ENCODE measurements at places on chromosomes 6 and 20.

- DNase-seq: no peak
- no peak overlapping the region for H3K4me3 ChIP-seq
- no peaks in the 10 kb centered on the region for H3K27me3 ChIP-seq
- H3K27ac ChIP-seq: peak overlapping the region; percentile 16
These were observed 234.7 kb downstream of the RNGTT start for GRCh38 chr6:88728756-88729155.

- no peak for DNase-seq
- no peaks in the 10 kb centered on the region for H3K36me3 ChIP-seq
- H3K27me3 ChIP-seq: peaks cover 66% of the 10 kb centered on the region
- no peak overlapping the region for H3K27ac ChIP-seq
These were observed 32.4 kb downstream of the PHACTR1 start for GRCh38 chr6:12748815-12749521.

- no peaks in the 10 kb centered on the region for H3K4me1 ChIP-seq
- H3K27me3 ChIP-seq: peaks cover 4% of the 10 kb centered on the region
- H3K27ac ChIP-seq: no peak overlapping the region
- H3K4me3 ChIP-seq: no peak overlapping the region
- no peak for DNase-seq
These were observed 18.7 kb upstream of the LAMP5 start for GRCh38 chr20:9495701-9496100.

- H3K4me3 ChIP-seq: no peak overlapping the region
- H3K36me3 ChIP-seq: no peaks in the 10 kb centered on the region
- no peaks in the 10 kb centered on the region for H3K4me1 ChIP-seq
- peaks cover 20% of the 10 kb centered on the region for H3K27me3 ChIP-seq
- DNase-seq: no peak
- no peak overlapping the region for H3K27ac ChIP-seq
These were observed 91.3 kb upstream of the EYA2 start for GRCh38 chr20:46803123-46804020.

- no peak overlapping the region for H3K4me3 ChIP-seq
- no peaks in the 10 kb centered on the region for H3K4me1 ChIP-seq
- no peaks in the 10 kb centered on the region for H3K27me3 ChIP-seq
- no peak overlapping the region for H3K27ac ChIP-seq
These were observed 12.0 kb downstream of the TPX2 start for GRCh38 chr20:31751126-31751525.
